ENCODE measurements at places on chromosomes 3 and 15.
A peak's percentile ranks its signal among the peaks of the same experiment; 100 is the strongest.

DNA sequence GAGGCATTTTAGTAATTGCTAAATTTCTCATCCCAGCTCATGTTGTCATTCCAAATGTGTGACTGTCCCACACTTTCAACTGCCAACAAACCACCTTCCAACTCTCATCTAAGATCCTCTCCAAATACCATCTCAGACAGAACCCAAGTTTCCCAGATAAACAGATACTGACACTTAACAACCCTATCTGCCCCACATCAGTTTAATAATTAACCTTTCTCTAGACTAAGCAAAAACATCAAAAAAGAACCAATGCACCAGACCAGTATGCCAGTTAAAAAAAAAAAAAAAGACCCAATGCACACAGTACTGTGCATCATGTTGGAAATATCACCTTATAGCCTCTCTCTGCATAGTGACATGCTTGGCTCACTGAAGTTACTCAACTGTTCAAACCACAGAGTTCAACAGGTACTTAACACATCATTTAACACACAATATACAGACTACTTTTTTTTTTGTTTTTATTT, 5.5 kb downstream of the SFMBT1 start:
- no peak for DNase-seq

GRCh38 chr3:94401466-94401865, 338.6 kb downstream of the NSUN3 start:
- no peak for DNase-seq

DNA sequence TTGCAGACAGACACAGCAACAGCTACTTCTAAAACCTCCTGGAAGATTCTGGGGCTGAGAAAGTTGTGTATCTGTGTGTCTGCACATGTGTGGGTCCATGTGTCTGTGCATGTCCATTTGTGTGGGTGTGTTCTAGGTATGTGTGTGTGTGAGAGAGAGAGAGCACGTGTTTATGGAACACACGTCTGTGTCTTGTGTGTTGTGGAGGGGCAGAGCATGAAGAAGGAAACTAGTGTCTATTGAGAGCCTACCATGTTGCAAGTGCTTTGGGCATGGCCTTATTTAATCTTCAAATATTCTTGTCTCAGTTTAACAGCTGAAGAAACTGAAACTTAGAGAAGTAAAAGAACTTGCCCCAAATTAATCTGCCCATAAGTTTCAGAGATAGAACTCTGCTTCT, 327.5 kb downstream of the UACA start:
- peak; percentile 15 for DNase-seq

DNA sequence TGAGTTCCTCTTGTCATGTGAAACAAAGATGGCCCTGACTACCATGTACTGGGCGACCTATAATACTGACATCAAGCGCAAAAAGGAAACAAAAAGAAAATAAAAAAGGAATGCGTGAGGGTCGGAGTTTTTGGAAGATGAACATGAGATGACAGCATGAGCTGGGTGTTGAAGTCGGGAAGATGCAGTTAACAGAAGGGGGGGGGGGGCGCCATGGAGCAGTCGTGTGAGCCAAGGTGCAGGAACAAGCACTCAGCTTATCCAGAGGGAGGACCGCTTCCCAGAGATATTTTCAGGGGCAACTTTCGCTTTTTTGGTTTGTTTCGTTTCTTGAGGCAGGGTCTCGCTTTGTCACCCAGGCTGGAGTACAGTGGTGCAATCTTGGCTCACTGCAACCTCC, 110.2 kb downstream of the RORA start:
- no peak for DNase-seq

DNA sequence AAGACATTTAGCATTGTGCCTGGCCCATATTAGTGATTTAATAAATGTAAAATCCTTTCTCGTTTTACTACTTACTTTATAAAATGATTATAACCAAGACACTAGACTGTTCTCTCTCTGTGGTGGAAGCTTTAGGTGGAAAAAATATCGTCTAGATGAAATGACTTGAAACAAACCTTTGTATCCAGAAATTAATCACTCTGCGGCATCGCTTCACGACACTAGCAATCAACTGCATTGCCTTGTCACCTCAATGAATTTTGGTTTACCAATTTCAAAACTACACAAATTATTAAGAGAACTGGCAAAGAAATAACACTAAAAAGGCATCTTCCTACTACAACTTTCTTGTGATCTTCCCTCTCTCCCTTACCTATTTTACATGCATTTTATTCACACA, 627.2 kb upstream of the ROBO1 start:
- no peak for DNase-seq

DNA sequence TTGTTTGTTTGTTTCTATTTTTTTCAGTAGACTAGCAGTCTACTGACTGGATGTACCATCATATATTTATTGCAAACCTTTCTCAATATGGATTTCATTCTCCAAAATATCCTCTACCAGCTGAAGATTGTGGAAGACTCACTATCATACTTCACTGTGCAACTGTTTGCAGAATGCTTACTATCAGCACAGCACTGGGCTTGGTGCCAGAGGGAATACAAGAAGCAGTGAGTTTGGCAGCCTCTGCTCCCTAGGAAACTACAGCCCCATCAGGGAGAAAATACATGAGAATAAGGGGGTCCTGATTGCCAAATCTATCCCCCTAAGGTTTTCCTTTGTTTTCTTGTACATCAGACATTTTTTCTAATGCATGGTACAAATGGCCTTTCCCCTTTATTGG, 27.5 kb downstream of the AQP9 start:
- no peak for DNase-seq

DNA sequence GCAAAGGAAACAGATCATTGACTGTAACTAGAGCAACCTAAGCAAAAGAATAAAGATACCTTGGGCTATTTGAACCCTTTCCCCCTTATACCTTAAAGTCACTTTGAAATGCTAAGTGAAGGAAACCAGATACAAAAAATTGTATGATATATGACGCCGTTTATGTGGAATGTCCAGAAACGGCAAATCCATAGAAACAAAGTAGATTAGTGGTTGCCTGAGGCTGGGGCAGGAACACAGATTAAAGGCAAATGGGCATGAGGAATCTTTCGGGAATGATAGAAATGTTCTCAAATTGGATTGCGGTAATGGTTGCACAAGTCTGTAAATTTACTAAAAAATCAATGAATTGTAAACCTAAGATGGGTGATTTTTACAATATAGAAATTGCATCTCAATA, 160.1 kb upstream of the CCDC54 start:
- no peak for DNase-seq

- no peak for DNase-seq
These were observed 11.3 kb downstream of the RAB8B start for GRCh38 chr15:63200464-63201249.

GRCh38 chr3:55322638-55323037, 164.5 kb downstream of the WNT5A start:
- no peak for DNase-seq

GRCh38 chr3:141877911-141878310, 1.5 kb downstream of the ATP1B3 start:
- no peak for DNase-seq

GRCh38 chr3:172939651-172940293, 189.2 kb downstream of the ECT2 start:
- DNase-seq: no peak

GRCh38 chr3:195065142-195065863, 205.7 kb downstream of the XXYLT1 start:
- DNase-seq: no peak

GRCh38 chr3:105758451-105758850, 110.4 kb downstream of the CBLB start:
- no peak for DNase-seq

DNA sequence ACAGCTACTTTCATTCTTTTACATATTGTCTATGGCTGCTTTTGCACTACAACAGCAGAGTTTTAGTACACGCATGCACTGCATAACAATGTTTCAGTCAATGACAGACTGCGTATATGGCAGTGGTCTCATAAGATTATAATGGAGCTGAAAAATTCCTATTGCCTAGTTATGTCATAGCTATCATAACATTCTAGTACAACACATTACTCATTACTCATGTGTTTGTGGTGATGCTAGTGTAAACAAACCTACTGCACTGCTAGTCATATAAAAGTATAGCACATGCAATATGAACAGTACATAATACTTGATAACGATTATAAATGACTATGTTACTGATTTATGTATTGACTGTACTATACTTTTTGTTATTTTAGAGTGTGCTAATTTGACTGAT, 47.9 kb downstream of the QTRT2 start:
- DNase-seq: no peak

DNA sequence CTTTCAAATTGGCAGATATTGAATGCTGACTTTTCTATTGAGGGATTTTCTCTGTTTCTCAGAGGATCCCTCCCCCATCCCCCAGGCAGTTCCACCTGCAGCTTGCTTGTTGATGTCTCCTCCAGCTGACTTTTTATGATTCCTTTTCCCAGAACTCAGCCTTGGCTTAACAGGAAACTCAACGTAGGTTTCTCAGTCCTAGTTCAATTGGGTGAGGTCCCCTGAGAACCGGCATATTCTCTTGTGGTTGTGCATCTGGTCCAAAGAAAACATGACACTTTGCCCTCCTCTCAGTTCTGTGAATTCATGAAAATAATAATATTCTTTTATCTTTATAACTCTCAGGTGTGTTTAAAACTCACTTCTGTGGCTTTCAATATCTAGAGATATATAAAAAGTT, 1222.1 kb downstream of the OTOL1 start:
- DNase-seq: no peak

- DNase-seq: peak; percentile 71
These were observed 37.7 kb downstream of the LDHAL6B start for GRCh38 chr15:59244337-59244736.

- no peak for DNase-seq
These were observed 9.9 kb downstream of the FYCO1 start for GRCh38 chr3:45985532-45986302.

GRCh38 chr3:178436773-178437172, 99.5 kb upstream of the KCNMB2 start:
- no peak for DNase-seq

GRCh38 chr3:46542801-46543201, 23.3 kb downstream of the LRRC2 start:
- DNase-seq: no peak

- no peak for DNase-seq
These were observed 127.2 kb downstream of the ARNT2 start for GRCh38 chr15:80531388-80531787.

DNA sequence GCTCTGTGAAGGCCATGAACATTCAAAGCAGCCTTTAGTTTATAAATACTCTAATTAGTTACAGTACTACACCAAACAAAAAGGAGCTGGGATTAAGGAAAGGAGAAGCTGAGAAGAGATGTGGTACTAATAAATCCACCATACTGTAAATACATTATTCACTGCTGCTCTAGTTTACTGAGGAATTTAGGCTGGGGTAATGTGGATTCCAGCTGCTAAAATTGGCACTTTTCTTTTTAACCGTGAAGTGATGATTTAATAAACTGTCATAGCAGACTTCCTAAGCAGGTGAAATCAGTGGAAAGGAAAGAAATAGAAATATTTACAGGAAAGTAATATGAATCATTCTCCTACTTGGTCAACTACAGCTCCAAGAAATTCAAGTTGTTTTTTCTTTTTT, 88.7 kb downstream of the TFG start:
- DNase-seq: no peak

DNA sequence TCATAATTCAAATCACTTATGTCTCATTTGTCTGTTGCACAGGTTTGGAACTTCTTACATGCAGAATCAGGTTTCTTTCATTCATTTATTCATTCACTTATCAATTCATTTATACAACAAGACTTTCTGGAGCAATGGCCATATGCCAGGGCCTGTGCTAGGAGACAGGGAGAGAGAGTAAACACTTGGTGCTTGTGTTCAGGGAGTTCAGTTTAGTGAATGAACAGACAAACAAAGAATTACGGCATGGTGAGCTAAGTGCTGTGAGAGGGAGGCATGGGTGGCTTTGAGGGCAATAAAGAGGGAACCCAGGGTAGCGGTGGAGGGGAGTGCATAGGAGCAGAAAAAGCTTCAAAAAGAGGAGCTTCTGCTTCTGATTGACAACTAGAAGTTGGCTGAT, 8.5 kb upstream of the IREB2 start:
- DNase-seq: no peak

DNA sequence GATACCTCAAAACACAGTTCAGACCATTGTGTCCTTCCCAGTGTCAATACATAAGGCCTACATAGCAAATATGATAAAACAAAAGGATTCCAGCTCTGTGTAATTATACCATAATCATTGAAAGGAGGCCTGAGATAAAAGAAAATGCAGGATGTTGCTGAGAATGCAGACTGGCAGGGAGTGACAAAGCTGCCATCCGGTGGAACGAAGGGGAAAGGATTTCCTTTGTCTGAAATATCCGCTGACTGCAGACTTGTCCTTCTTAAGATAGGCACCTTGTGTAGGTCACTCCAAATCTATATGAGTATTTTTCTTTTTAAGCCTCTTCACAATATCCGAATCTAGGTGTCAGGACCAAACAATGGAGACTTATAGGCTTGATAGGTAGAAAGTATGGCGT, 108.0 kb downstream of the KCNH8 start:
- DNase-seq: no peak

DNA sequence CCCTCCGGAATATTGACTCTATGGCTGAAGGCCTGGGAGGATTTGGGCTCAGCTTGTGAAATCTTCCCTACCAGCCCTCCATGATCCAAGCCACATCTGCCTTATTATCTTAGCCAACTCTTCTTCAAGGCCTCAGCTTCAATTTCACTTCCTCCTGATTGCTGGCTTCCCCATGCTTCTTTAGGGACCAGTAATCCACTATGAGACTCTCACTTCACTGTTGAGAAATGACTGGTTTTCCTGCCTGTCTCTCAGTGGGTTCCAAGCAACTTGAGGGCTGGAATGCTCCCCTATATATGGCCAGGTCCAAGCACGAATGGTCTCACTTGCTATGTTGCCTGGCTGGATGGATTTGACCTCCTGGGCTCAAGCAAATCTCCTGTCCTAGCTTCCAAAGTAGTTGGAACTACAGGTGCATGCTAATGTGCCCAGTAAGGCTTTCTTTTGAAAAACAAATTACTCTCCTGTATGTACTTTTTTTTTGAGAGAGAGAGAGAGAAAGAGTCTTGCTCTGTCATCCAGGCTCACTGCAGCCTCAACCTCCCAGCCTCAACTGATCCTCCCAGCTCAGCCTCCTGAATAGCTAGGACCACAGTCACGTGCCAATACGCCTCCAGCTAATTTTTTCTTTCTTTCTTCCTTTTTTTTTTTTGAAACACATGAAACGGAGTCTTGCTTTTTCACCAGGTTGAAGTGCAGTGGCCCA, 7.9 kb upstream of the PIK3CB start:
- peak; percentile 63 for DNase-seq
